ENCODE measurements at places on chromosomes 12 and 14. TPM values are rescaled to one million over a fixed set of nuclear protein-coding genes. Genes with fewer than 3 reads are reported as not detected.
A peak's percentile ranks its signal among the peaks of the same experiment; 100 is the strongest.

DNA sequence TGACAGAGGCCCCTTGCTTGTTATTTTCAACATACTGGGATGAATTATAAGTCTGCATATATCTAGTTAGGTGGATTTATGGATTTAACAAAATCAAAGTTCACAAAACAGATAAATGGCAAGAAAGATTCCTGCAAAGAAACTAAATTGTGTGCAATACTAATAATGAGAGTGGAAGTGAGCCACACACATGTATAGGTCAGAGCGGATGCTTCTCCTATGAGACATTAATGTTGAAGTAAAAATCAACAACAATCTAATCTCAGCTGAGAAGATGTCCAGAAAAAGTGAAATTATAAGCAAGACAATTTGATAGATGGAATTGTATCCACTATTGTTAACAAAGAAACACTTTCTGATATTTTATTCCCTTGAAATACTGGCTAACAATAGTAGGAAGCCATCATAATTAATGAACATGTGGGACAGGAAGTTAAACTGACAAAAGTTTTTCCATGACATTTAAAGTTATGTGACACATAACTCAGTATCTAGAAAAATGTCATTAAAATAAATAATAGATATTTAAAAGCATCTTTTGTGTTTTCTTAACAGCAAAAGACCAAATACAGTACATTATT is 39.7 kb downstream of the RAD51B start:
- no peak for DNase-seq

DNA sequence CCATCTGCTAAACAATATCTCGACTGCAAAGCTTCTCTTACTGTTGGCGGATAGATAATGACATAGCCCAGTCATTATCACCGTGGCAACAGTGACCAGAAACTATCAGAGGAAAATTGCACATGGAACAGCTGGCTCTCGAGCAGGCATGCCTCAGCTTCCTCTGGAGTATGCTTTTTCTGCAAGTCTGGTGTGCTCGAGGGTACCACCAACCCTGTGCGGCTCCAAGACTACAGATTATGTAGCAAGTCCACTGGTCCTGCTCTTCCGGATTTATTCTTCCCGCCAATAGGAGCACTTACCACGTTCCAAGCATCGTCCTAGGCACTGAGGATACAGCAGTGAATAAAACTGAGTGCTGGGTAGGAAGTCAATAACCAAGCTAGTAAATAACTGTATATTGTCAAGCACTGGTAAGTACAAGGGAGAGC is 1.4 kb upstream of the GLRX5 start:
- no peak for DNase-seq

DNA sequence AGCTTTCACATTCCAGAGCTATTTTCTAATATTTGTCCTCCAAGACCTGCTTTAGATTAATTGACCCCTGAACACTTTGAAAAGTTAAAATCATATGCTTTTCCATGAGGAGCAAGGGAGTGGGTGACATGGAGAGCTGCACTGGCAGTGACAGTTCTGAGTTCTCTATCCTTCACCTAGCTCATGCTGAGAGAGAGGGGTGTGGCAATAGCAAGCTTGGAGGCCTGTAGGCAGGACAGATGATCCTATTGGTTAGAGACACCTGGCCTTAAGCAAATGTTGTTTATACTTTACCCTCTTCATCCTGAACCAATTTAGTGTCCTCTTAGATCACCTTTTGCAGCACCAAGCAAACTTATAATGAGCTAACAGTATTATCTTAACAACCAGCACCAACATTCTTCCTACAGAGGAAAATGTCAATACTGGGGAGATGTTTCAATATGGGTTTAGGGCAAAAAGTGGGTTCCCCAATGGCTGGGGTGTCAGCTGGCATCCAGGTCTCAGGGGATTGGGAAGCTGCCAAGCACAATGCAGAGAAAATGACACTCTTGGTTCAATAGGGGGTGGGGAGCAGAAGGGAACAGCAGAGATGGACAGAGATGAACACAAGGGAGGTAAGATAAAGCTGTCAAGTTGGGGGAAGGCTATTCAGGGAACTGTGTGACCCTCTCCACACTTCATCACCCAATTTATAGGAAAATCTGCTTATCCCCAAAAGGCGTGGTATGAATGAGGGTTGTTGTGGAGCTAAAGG is 37.0 kb upstream of the PPM1H start:
- no peak for DNase-seq

The RFX4 gene
- total RNA-seq, result not detected

DNA sequence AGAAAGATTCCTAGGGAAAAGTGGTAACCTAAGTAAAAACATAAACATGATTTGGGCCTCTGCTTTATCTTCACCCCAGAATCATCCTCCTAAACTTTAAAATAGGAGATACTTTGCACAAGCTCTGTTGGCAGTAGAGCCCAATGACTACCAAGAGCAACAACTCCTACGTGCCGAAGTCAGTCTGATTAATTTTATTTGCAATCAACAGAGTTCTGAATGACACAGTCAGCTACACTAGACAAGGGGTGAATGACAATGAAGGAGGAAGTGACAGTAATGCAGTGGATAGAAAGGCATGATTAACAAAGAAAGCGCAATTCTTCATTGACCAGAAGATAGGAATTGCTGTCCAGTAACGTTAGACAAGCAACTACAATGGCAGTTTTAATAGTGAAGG is 957.9 kb upstream of the USP15 start:
- no peak for DNase-seq

The LGR5 gene
- not detected for total RNA-seq

The FOXM1 gene
- total RNA-seq, result 28.1 TPM

The TMBIM6 gene
- total RNA-seq, result 642 TPM

The CLEC2A gene
- not detected for total RNA-seq

DNA sequence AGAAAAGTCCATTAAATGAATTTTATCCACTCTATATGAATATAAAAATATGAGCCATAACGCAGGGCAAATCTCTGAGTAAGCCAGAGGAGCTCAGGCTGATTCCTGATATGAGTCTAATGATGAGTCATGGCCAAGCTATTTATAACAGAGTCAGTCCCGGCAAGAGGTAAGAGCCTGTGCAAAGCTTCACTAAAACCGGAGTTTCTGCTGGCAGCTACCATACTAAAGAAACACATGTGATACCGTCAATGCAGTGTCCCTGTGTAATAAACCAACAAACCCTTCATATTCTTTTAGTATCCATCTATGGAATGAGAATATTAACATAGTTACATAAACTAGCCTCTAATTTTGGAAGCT is 319.4 kb downstream of the KCNC2 start:
- DNase-seq, result peak; percentile 63

GRCh38 chr14:23883684-23884540 is 69.7 kb upstream of the DHRS4 start:
- no peak for DNase-seq

- no peak for DNase-seq
Observed at GRCh38 chr14:69630360-69630759, 19.0 kb downstream of the SUSD6 start.

DNA sequence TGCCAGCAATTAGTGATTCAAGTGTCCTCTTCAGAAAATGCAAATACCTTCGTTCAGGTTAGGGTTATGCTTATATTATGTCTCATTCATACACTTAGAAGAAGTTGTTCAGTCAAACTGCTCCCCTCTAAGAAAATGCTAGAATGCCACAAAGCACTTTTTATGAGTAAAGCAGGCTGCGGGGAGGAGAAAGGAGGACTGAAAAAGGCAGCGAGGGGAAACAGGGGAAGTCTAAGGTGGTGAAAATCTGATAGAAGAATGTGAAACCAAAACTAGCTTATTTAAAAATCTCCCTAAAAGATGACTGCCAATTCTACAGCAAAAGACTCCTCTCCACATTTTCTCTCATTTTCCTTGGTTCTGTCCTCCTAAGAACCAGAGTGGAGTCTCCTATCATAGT is 70.1 kb downstream of the PRKD1 start:
- no peak for DNase-seq

GRCh38 chr12:90922145-90922627 is 32.8 kb downstream of the CCER1 start:
- DNase-seq, result no peak
